ENCODE measurements at places on chromosomes 2 and 18.

- DNase-seq, result no peak
These were observed 748.7 kb upstream of the CHAC2 start for GRCh38 chr2:53018825-53019425.

GRCh38 chr2:229350117-229350805 is 79.2 kb upstream of the PID1 start:
- no peak for DNase-seq

DNA sequence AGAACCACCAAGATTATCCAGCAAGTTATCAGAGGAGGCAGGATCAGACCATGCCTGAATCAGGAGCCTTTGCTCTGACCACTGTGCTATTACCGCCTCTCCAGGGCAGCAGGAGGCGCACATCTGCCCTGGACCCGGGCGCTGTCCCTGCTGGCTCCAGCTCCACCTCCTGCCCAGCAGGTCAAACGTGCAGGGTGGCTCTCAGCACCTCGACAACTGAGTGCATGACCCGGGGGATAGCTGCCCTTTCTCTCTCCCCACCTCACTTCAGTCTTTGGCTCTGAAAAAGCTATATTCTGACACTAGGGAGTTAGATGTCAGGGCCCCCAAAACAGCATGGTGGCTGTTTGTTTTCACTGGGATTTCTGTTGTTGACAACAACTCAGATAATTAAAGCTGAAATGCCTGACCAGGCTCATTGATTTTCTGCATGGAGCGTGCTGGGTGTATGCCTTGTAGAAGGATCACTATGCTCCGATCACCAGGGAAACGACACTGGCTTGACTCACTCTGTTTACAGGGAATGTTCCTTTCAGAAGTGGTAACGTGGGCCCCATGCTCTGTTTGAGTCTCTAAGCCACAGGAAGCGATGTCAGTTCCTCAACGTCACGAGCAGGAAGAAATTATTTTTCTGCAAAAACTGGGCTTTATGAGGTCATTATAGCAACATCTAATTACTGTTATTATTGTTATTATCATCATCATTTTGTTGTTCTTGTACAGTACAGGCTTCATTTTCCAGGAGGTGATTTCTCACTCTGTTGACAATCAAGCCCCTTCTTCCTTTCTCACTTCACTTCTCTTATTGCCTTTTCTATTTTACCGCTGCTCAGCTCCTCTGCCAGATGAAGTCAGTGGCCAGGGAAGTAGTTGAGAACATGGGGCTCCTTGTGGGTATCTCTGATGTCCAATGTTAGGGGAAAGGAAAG is 125.6 kb downstream of the PLB1 start:
- peak; percentile 13 for DNase-seq

- no peak for DNase-seq
These were observed 47.0 kb downstream of the PROC start for GRCh38 chr2:127465258-127465657.

- DNase-seq, result no peak
These were observed 210.5 kb downstream of the HDAC4 start for GRCh38 chr2:239190361-239190760.

DNA sequence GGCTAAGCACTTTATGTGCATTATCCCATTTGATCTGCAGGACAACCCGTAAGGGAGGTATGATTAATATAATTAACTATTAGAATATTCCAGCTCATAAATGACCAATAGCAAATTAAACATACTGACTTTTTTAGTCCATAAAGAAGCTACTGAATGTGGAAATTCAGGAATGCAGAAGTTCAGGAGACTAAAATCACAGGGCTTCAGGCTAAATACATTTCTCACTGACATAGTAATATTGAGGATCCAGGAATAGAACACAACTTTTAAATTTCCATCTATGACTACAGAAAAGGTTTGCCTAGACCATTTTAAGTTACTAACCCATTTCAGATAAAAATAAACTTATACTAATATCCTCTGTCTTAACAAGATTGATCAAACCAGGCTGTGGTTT is 97.4 kb upstream of the CCDC195 start:
- no peak for DNase-seq

- DNase-seq, result no peak
These were observed 41.7 kb downstream of the RAMP1 start for GRCh38 chr2:237900891-237901831.

DNA sequence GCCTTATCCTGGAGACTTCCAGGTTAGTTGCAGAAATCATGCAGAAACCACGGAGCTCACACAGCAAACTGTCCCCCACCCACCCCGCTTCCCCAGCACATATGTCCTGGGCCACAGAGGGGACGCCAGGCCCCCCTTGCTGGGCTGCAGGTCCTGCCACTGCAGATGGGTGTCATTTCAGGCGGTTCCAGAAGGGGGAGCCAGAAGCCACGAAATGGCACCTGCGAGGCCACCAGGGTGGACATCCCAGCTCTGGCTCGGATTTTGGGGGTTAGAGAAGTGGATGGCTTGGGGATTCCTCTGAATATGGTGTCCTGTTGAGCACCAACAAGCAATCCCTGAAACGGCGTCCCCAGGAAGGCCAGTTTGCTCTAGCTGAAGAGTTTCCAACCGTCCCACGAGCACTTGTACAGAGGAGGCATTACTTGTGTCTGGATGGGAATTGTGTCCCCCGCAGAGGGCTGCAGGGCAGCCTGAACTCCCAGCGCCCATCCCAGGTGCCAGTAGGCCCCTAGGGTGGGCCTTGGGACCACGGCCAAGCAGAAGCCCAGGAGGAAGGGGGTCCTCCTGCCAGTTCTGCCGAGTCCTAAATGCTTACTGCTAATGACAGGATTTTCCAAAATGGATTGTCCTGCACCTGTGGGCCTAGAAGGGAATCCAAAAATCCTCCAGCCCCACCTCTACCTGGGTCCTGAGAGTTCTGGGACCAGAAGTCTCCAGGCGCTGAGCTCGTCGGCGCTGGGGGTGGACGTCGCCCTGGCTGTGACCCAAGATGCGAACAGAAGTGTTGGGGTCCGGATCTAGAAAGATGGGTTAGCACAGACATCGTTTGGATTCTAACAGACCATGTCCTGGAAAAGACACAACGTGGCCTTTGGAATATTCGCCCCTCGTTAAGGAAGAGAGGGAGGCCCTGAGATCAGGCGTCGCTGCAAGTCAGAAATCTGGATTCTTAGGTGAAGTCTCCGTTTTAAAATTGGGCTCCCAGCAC is 14.6 kb upstream of the NFATC1 start:
- DNase-seq, result peak; percentile 88

- no peak for DNase-seq
These were observed 144.6 kb upstream of the EPHA4 start for GRCh38 chr2:221716426-221717303.

- DNase-seq, result no peak
These were observed 29.4 kb upstream of the RTTN start for GRCh38 chr18:70234667-70235459.

- no peak for DNase-seq
These were observed 4.4 kb downstream of the ACTG2 start for GRCh38 chr2:73897240-73897583.

All from frontal cortex (tissue), 4 donors.